Activated T-cell treated with anti-CD3 and anti-CD28 coated beads, Interleukin-2, amount 50 U/mL, for 24 hours (primary cell): ENCODE measurements at places on chromosomes 11 and 22.

DNA sequence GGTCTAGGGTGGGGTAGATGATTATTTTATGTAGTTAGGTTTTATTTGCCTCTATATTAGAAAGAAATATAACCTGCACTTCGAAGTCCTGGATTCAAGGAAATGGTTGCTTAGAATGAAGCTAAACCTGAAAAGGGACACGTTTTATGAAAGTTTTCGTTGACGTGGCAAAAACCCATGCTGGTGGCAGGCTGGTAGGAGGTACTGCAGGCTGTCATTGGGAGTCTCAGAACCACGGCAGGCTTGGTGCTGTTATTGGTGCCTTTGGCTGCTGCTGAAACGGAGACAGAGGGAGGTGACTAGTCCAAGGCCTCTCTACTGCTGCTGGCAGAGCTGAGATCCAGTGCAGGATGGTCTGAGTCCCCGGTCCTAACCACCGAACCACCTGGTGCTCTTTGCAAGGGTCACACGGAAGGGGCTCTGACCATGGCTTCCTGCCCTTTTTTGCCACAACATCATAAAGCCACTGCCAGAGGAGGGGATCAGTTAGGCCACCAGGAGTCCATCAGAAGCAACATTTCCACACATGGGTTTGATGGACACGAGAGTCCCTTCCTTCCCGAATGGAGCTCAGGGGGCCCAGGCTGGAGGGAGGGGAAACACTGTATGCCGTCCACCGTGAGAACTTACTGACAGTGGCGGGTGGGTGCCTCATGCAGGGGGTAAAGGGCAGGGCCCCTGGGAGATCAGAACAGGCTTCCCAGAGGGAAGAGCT, 13.4 kb downstream of the CSF2RB start:
- H3K27me3 ChIP-seq: peaks cover 34% of the 10 kb centered on the region
- H3K36me3 ChIP-seq: no peaks in the 10 kb centered on the region
- H3K27ac ChIP-seq: no peak overlapping the region
- H3K4me3 ChIP-seq: no peak overlapping the region

- H3K36me3 ChIP-seq: peaks cover 56% of the 10 kb centered on the region
- no peak overlapping the region for H3K27ac ChIP-seq
- no peaks in the 10 kb centered on the region for H3K27me3 ChIP-seq
- no peak overlapping the region for H3K4me3 ChIP-seq
- no peaks in the 10 kb centered on the region for H3K4me1 ChIP-seq
- DNase-seq: no peak
Measured at GRCh38 chr11:10505278-10506007, 35.5 kb downstream of the RNF141 start.

DNA sequence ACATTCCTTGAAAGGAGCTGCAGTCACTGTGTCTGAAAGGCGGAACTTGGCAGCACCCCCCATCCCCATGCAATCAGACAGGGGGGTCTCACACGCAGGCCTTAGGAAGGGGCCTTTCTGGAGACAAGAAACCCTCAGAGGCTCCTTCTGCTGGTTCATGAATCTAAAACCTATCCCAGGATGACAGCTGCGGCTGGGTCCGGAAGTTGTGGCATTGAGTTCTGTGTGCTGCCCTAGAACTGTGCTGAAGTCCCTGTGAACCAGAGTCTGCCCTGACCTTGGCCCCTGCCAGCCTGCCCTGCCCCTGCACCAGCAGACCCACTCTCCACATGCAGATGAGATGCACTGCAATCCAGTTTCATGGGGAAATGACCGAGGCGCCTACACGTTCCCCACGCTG, 268.0 kb downstream of the CTTN start:
- no peak overlapping the region for H3K4me3 ChIP-seq
- H3K36me3 ChIP-seq: no peaks in the 10 kb centered on the region
- peaks cover 46% of the 10 kb centered on the region for H3K27me3 ChIP-seq
- no peak for DNase-seq

GRCh38 chr22:26333088-26333800, 95.8 kb upstream of the ASPHD2 start:
- H3K4me3 ChIP-seq: no peak overlapping the region
- no peaks in the 10 kb centered on the region for H3K36me3 ChIP-seq
- no peak for DNase-seq
- H3K4me1 ChIP-seq: no peaks in the 10 kb centered on the region
